Aorta (tissue), 5 donors: ENCODE measurements at places on chromosomes 7 and 10. TPM values are rescaled to one million over a fixed set of nuclear protein-coding genes. Genes with fewer than 3 reads are reported as not detected.

DNA sequence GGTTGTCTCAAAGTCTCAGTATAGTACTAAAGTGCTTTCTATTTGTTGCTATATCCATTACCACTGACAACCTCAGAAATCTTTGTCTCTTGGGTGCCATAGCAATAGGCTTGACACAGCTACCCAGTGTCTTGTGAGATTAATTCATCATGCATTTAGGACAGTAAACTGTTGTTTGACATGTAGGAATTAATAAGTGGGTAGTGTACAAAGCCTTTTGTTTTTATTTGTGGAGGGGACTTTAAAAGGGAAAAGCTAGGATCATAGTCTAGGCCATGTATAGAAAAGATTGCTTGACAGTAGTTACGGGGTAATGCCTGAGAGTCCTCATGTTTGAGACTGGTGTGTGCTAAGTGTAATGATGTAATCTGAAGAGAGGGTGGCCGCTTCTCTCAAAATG lies 102.6 kb upstream of the AGR3 start:
- DNase-seq: no peak

- peak; percentile 42 for DNase-seq
Observed at GRCh38 chr7:132508724-132509353, 67.4 kb downstream of the PLXNA4 start.

GRCh38 chr7:89308535-89308934 lies 513.0 kb upstream of the TEX47 start:
- no peak for DNase-seq

Gene FASTK
- 45.6 TPM for total RNA-seq

Gene PLAC9
- 37.7 TPM for total RNA-seq

Gene MLXIPL
- total RNA-seq: 2.0 TPM

- no peak for DNase-seq
Observed at GRCh38 chr7:131655866-131656265, 99.4 kb upstream of the PODXL start.

Gene PPP1R3A
- total RNA-seq: 2.5 TPM

Gene CDH23
- total RNA-seq: 16.6 TPM

GRCh38 chr10:78557433-78557925 lies 511.3 kb upstream of the ZMIZ1 start:
- DNase-seq: no peak

DNA sequence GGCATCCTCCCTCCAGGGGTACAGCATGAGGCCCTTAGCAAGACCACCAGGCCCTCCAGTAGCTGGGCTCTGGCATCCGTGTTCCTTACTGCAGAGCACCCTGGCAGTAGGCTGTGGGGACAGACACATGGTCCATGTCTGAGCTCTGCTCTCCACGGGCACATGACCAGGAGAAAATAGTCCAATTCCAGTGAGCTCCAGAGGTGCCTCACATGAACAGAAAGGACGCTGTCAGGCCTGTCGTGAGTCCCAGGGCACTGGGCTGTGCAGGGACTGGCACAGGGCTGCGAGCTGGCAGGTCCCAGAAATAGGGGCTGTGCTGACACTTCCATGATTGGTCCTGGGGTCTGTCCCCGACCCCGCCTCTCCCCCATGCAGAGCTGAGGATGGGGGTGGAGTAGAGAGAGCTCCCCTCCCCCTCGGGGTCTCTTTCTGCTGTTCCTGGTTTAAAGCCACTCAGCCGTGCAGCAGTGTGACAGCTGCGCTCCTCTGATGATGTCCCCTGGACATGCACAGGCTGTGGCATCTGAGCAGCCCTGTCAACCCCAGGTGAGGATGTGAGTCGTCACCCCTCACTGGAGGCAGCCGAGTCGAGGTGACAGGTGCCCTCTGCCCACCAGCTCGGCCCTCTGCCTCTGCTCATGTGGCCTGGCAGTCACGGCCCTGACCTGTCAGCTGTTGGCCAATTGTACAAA lies 25.2 kb upstream of the ZNF488 start:
- DNase-seq: no peak

GRCh38 chr10:129466703-129467358 lies at the start of gene MGMT:
TSS of gene MGMT (plus strand) at chr10:129467241.
- peak; percentile 97 for DNase-seq
